ENCODE measurements at places on chromosomes 4 and X. TPM values are rescaled to one million over a fixed set of nuclear protein-coding genes. Genes with fewer than 3 reads are reported as not detected.
A peak's percentile ranks its signal among the peaks of the same experiment; 100 is the strongest.

Gene FHIP1A
- total RNA-seq = 5.5 TPM

GRCh38 chr4:138555584-138555983 is 313.4 kb upstream of the SLC7A11 start:
- peak; percentile 61 for DNase-seq

GRCh38 chr4:136219592-136220125 is 1312.6 kb downstream of the PCDH18 start:
- DNase-seq = no peak

GRCh38 chr4:138439143-138439581 is 197.0 kb upstream of the SLC7A11 start:
- DNase-seq = no peak

Gene FOXP3
- not detected for total RNA-seq

GRCh38 chr4:146051728-146052391 is 113.2 kb upstream of the ZNF827 start:
- DNase-seq = no peak

- DNase-seq = no peak
These were observed 657.3 kb downstream of the PCDH19 start for GRCh38 chrX:99752776-99753175.

GRCh38 chr4:119628281-119629141 is at the start of gene PDE5A:
PDE5A (minus strand) TSS chr4:119628804; CDS start chr4:119628671, 133 bp downstream.
- peak; percentile 82 for DNase-seq

- DNase-seq = no peak
These were observed 107.8 kb downstream of the CCSER1 start for GRCh38 chr4:90234916-90235547.

GRCh38 chr4:114078636-114079035 is 99.2 kb upstream of the ARSJ start:
- no peak for DNase-seq

Gene SPANXB1
- 2.2 TPM for total RNA-seq

GRCh38 chr4:37627263-37627662 is 58.9 kb downstream of the RELL1 start:
- DNase-seq = no peak

GRCh38 chr4:94536049-94536448 is 84.3 kb downstream of the PDLIM5 start:
- no peak for DNase-seq

DNA sequence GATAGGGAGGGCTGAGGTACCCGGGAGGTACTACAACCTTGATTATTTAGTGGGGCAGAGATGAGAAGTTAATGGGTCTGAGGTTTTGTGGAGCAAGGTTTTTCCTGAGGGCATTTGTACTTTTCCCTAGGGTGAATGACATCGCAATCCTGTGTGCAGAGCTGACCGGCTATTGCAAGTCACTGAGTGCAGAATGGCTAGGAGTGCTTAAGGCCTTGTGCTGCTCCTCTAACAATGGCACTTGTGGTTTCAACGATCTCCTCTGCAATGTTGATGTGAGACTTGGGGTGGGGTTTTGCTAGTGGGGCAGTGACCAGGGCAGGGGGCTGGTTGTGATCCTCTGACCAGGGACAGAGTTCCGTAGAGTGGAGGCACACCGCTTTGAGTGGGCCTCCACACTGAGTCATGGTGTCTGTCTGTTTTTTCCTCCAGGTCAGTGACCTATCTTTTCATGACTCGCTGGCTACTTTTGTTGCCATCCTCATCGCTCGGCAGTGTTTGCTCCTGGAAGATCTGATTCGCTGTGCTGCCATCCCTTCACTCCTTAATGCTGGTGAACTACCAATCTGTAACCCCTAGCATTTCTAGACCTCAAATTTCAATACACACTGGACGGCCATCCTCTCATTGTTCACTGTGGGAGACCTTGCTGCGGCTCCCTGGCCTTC is 9.9 kb downstream of the MED12 start:
- DNase-seq = no peak

GRCh38 chr4:7120341-7120740 is 52.5 kb upstream of the GRPEL1 start:
- peak; percentile 37 for DNase-seq

DNA sequence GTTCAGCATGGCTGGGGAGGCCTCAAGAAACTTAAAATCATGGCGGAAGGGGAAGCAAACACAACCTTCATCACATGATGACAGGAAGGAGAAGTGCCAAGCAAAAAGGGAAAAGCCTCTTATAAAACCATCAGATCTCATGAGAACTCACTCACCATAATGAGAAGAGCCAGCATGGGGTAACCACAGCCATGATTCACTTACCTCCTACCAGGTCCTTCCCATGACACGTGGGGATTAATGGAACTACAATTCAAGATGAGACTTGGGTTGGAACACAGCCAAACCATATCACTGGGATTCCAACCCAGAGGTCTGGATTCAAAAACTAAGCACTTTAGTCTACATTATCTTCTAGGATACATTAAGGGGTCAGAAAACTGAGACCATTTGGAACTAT is 609.6 kb upstream of the SPANXN1 start:
- DNase-seq = peak; percentile 53

Gene ACE2
- not detected for total RNA-seq

DNA sequence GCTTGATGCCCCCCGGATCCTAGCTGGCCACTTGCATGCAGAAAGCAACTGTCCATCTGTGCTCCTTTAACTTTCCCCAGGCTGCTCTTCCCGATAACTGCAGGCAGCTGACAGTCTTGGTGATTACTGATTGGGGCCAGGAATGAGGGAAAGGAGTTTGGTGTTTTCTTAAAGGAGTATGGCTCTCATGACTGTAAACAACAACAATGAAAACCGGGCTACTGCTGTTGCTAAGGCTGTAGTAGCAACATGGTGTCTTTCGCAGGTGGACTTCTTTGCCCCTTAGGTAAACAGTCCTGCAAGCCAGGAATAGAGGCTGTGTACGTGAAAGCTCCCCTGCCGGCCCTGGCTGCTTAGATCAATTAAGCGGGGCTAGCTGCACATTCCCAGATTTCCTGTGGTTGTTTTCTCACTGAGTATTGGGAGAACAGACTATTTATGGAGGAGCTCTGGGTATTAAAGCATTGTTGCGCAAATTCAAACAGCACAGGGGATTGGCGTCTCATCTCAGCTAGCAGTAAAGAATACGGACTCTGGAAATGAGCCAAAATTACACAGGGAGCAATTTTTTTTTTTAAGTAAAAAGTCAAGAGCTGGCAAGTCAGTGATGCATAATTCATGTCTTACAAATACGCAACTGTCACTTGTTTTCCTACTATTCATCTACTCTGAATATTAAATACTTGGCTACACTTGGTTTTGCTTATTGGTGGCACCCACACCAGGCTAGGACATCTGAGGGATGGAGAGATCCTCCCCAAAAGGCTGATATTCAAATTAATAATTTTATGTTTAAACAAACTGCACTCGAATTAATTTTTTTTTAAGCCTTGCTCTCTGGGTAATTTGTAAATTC is 61.6 kb upstream of the NAP1L5 start:
- DNase-seq = no peak

GRCh38 chr4:102438396-102439235 is 62.5 kb upstream of the NFKB1 start:
- peak; percentile 19 for DNase-seq

- peak; percentile 20 for DNase-seq
These were observed 668 bp upstream of the TAPT1 start for GRCh38 chr4:16226816-16227461.

DNA sequence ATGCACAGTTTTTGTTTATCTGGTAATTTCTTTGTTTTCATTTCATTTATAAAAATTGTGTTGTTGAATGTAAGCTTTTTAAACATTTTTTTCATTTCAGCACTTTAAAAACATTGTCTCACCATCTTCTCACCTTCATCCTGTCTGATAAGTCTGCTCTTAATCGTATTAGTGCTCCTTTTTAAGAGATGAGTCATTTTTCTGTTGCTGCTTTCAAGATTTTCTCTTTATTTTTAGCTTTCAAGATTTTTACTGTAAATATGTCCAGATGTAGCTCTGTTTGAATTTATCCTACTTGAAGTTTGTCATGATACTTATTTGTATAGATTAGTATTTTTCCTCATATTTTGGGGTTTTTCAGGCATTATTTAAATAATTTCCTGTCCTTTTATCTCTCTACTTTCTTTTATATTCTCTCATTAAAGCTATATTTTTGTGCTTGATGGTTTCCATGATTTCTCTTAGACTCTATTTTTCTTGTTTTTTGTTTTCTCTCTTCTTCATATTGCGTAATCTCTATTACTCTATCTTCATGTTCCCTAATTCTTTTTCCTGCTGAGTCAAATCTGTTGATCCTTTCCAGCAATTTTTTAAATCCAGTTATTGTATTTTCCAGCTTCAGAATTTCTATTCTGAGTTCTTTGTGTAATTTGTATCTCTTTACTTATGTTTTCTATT is 1400.4 kb upstream of the PCDH7 start:
- DNase-seq = no peak

- peak; percentile 13 for DNase-seq
These were observed 2691.0 kb downstream of the PCDH7 start for GRCh38 chr4:33411182-33411581.

GRCh38 chr4:171809854-171810253 is 3.4 kb upstream of the GALNTL6 start:
- DNase-seq = no peak

DNA sequence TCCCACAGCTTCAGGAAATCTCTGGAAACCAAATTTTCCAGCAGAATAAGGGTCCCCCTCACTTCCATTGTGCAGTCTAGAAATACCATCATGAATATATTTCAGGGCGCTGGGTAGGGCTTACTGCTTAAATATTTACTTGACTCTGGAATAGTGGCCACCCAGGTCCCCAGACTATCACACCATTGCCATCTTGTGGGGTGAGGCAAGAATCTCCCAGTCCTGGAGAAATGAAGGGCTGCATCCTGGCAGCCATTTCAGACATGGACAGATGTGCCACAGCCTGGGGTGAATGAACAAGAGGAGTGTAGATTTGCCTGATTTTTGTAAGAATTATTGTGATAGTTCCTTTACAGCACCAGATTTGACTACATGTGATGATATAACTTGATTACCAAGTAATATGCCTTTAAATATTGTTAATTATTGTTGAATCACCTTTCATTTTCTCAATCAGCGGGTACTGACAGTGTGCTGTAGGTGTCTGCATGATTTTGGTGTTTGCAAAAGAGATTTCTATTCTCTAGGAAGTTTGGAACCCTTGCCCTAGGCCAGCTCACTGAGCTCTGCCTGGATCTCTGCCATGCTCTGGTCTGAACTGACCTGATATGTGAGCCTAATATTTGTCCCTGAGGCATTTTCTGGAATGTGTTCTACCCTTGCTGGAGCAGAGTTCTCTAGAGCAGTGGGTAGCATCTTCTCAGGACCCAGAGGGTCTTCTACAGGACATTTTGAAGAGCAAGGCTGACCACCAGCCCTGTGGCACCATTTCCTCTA is 183.4 kb downstream of the KIT start:
- peak; percentile 33 for DNase-seq

DNA sequence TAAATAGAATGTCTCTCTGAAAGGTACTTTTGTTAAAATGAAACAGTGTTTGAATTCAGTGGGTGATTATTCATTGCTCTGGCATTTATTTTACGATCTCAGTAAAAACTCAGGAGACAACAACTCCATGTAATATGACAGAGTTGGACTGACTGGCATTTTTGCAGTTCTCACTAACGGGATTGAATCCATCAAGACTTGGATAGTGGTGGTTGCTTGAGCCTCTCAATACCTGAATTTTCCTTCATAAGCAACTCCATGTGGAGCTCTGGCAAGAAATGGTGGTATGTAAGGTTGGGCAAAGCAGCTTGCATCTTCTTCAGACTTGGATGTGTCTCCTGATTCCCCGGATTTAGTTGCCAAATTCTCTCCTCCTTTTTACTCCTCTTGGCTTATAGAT is 72.7 kb downstream of the FRMPD4 start:
- no peak for DNase-seq

GRCh38 chrX:151704041-151704663 is 8.9 kb downstream of the PRRG3 start:
- no peak for DNase-seq

GRCh38 chrX:44829832-44830231 is 14.0 kb upstream of the DUSP21 start:
- DNase-seq = no peak

DNA sequence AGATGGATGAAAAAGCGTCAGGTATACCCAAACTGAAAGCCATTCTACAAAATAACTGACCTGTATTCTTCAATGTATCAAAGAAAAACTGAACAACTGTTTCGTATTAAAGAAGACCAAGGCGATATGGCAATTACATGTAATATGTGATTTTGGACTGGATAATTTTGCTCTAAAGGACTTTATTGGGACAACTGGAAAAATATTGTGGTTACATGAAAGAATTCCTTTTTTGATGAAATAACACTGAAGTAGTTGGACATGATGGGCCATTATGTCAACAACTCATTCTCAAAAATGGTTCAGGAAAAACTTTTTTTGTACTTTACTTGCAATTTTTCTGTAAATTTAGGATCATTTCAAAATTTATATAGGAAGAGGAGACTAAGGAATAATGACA is 12.1 kb upstream of the ANTXR2 start:
- DNase-seq = no peak

- peak; percentile 14 for DNase-seq
These were observed 153.6 kb downstream of the RASL11B start for GRCh38 chr4:53015681-53016080.

- DNase-seq = no peak
These were observed 38.9 kb upstream of the TLL1 start for GRCh38 chr4:165834116-165834515.

DNA sequence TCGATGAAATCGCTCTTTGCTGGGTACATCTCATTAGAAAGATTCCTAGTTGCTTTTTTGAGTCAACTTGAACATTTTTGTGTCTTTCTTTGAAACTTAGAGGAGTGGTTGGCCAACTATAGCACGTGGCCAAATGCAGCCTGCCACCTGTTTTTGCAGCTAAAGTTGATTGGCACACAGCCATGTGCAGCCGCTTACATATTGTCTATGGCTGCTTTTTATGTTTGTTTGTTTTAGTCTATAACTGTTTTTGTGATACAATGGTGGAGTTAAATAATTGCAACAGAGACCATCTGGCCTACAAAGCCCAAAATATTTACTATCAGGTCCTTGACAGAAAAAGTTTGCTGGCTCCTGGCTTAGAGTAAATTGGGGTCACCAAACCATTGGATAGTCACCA is 86.3 kb downstream of the CLCN4 start:
- DNase-seq = no peak

Gene ZMYM3
- total RNA-seq = 16.9 TPM

DNA sequence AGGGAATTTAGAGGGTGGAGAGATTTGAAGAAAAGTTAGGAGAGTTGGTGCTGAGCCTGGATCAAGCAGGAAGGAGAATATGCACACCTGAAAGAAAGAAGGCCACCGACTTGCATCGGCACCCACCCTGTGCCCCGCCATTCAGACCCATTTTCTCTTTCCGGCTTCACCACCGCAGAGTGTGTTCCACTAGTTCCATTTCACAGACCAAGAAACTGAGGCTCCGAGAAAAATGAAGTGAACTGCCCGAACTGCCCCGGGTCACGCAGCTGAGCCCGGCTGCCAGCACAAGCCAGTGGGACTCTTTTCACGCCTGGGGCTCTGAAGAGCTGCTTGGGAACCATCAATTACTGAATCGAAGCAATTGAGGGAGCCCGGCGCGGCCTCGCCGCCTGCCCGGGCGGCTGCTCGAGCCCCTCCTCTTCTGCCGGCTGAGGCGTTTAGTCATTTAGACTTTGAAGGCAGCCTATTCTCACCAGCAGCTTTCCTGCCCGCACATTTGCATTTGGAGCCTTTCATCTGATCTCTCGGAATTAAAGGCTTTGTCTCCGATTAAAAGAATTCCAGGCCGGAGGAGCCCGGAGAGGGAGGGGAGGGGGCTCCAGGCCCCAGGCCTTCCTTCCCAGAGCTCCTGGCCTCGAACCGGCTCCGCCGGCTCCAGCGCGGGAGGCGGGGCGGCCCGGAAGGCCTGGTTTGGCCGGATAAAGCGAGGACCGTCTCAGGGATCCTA is 140.2 kb upstream of the PJA1 start:
- DNase-seq = no peak
